ENCODE measurements at places on chromosomes 5 and 9. TPM values are rescaled to one million over a fixed set of nuclear protein-coding genes. Genes with fewer than 3 reads are reported as not detected.

DNA sequence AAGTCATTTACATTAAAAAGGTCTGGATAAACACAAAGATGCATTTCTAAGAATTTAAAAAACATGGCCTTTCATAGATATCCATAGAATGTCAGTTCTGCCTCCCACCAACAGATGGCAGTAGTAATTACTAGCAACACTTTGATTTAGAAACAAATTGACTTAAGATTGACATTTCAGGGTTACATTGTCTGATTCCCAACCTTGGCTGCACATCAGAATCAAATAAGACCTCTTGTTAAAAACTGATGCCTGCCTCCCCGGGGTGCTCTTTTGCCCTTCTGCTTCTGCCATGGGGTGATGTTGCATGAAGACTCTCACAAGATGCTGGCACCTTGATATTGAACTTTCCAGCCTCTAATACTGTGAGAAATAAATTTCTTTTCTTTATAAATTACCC, 146.2 kb upstream of the GPR151 start:
- no peak for DNase-seq

The NR3C1 gene
- total RNA-seq: 79.2 TPM

The MEIKIN gene
- not detected for total RNA-seq

DNA sequence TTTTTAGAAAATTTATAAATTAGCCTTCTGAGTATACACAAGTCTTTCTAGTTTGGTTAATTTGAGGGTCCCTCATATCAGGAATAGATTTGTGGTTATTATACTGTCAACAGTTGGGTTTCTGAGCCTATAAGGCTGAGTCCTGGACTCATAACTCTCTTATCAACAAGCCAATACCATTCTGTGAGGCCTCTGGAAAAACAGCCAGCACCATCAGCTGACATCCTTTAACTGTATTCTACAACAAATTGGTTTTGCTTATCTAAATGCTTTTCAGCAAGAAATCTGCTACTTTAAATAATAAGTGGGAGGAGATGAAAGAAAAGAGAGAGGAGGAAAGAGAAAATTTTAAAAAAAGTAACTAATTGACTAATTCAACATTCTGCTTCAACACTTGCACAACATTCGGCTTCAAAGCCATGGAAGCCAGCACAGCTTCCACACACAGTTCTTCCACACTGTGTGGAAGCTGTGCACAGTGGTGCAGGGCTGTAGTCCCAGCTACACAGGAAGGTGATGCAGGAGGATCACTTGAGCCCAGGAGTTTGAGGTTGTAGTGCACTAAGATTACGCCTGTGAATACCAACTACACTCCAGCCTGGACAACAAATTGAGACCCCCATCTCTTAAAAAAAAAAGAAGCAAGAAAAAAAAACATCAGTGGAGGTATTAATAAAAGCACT, 84.5 kb downstream of the UBAP2 start:
- DNase-seq: no peak

The C5orf52 gene
- not detected for total RNA-seq

- DNase-seq: no peak
These were observed 102.2 kb upstream of the ITGA1 start for GRCh38 chr5:52685566-52685965.

GRCh38 chr5:53360811-53361210, 119.6 kb upstream of the FST start:
- DNase-seq: no peak

DNA sequence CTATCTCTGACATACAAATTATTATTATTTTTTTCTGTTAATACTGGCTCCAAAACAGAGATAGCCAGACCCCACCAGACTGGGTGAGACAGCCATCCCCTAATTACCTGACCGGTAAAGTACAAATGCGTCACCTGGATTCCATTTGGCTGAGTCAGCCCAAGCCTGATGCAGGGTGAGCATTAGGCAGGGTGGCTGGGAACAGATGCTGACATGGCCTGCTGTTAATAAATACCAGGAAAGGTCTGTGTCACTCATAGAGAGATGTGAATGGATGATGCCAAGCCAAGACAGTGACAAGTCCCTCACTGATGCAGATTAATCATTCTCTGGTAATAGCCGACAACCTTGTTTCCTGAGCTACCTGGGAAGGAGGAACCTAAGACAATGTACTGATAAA, 183.5 kb downstream of the TRIM32 start:
- DNase-seq: no peak

DNA sequence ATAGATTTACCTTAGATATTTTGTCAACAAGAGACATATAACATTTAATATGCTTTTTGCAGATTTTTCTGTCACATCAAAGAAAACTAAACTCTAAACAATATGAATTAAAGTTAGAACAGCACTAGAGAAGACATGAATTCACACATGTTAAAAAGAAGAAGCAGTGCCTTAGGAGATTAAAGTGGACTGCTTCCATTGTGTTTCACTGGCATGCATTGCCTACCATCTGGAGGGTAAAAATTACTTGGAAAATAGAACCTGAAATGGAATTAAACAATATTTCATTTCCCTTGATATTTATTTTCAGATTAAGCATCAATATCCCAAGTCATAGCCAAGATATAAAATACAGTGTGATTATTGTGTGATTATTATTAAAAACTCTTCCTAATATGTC, 319.4 kb upstream of the CDH18 start:
- DNase-seq: no peak

The CLIC3 gene
- not detected for total RNA-seq

Data from Peyer's patch (tissue), 4 donors.